ENCODE measurements at places on chromosomes 16 and 17.

- DNase-seq: no peak
These were observed 102.2 kb downstream of the TRIM37 start for GRCh38 chr17:59004338-59005111.

GRCh38 chr16:19274165-19274797 is 11.2 kb upstream of the CLEC19A start:
- no peak for DNase-seq

GRCh38 chr16:84909476-84910085 is 89.8 kb downstream of the CRISPLD2 start:
- DNase-seq: no peak

DNA sequence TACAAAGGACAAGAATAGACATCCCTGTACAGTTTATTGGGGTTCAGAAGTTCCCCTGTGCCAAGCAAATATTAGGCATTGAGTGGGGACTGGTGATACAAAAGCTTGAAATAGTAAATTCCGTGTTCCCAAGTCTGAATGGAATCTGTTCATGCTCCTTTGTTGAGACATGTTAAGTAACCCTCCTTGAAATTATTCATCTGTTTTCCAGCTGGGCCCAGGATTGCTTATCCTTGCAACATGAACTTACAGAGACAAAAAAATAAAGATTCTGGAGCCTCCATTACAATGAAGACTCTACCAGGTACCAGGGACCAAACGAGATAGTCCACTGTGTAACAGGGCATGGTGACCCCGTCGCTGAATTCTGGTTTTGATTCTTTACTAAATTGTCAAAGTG is 6.1 kb upstream of the CCL8 start:
- DNase-seq: no peak

- no peak for DNase-seq
These were observed 62.5 kb downstream of the FTO start for GRCh38 chr16:53766304-53767016.

DNA sequence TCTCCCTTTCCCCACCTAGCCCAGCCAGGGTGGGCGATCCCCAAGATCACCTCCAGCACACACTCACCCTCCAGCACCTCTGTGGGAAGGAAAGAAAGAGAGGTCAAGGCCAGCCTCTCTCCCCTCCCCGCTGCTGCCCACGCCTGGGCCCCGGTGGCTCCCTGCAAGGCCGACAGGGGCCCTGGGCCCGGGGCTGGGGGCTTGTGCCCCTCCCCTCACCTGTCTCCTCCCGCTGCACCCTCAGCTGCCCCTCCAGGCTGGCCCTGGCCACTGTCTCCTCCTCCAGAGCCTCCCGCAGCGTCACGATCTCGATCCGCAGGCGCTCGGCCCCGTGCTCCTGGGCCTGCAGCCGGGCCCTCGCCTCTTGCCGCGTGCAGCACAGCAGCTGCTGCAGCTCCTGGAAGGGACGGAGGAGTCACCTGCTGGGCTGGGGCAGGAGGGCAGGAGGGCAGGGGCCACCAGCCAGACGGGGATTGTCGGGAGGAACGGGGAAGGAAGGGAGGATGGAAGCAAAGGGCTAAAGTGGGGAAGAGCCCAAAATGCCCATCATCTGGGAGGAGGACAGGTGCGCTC is 19.2 kb downstream of the RABEP2 start:
- DNase-seq: no peak

GRCh38 chr16:2700786-2701185 is 18.5 kb downstream of the KCTD5 start:
- DNase-seq: no peak

DNA sequence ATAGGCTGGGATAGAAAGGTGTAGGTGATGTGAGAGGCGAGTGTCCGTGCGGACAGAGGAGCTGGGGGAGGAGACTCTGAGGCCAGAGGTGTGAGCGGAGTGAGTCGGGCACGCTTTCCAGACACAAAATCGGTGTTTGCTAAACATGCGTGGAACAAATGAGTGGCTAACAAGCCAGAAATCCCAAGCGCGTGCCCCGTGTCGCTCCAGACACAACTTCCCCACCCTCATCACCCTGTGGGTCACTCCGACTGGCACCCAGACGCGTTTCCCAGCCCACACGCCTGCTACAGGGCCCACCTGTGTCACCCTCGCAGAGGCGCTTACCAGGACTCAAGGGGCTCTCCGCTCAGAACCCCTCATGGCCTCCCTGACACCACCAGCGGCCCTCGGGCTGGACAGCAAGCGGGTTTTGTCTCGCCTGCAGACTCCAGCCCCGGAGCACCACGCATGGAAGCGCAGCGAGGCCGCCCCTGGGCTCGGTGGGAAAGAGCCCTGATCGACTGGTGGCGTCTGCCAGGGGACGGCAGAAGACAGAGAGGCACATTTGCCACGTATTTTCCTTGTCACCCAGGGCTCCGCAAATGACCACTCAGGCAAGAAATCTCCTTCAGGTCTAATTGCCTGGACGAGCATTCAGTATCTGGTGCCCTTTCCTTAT is 6.0 kb upstream of the RPH3AL start:
- no peak for DNase-seq

DNA sequence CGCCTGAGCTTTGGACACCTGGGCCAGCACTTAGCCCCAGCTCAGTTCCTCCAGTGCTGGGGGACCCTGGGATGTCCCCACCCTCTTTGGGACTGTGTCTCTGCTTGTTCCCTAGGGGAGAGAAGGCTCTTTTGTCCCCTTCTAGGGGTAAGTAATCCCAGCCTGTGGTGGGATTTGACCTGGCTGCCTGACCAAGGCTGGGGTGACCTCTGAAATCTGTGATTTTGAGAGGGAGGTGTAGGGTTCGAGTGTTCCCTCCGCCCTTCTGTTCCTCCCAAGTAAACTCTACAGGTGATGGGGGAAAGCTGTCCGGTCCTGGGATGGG is 593 bp downstream of the TMEM92 start:
- DNase-seq: no peak

- DNase-seq: no peak
These were observed 232.5 kb upstream of the ZFHX3 start for GRCh38 chr16:73280388-73280787.

GRCh38 chr16:73847090-73847489 is 449.5 kb upstream of the PSMD7 start:
- no peak for DNase-seq

All from AG04450 (cell line).